ENCODE measurements at places on chromosomes 4 and X.
A peak's percentile ranks its signal among the peaks of the same experiment; 100 is the strongest.

DNA sequence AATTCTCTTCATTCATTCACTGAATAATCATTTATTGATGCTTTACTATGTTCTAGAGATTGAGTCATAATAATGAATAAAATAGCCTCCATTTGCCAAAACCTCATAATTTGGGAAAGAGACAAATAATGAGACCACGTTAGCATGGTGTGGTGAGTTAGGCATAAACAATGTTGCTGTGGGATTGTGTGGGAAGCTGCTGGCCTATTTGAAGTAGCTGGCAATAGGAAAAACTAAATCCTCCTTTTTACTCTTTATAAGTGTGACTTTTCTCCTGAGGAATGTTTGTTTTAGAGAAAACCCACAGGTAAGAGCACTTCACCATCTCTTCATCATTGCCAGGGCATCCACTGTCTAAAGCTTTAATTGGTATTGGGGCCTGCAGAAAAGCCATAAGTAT, 95.3 kb downstream of the AREG start:
- no peak for DNase-seq

DNA sequence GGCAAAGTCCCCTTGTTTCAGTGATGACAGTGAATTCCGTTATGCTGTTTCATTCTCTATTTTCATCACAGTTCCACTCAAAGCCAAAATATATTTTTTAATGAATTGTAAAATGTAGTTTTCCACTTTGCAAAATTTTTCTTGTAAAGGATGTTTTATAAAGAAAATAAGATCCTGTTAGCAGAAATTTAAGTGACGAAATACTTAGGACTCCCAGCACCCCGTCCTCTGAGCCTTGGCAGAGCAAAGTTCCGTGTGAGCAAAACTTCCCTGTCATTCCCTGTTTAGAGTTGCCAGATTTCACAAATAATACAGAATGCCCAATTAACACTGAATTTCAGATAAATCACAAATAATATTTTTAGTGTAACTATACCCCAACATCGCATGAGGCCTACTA, 81.0 kb upstream of the RBPJ start:
- no peak for DNase-seq

DNA sequence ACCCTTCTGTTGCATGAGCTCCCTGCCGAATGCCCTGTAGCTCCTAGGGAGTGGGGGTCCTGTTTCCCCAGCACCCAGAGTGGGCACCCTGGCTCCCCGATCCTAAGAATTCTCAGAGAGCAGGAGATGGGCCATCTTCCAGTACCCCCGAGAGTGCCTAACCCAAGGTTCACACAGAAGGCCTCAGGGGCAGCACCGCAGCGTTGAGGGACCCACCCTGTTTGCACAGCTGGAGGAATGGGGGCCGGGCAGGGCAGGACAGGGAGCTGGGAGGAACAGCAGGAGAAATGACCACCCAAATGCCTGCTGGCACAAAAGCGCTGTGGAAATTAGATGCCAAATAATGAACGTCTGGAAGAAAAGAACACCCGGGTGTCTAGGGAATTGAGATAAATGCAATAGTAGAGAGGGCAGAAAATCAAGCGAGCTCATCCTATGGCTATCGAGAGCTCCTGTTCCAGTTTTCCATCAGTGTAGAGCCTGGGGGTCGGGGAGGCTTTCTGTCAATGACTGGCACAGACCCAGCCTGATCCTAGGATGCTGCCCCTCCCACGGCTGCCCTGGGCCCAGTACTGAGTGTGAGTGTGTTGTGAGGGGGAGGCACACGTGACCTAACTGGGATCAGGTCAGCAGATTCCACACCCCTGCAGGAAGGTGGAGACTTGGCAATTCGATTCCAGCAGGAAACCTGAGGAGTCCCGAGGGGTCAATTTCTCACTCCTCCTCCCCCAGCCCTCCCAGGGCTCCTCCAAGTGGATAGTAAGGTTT, 25.7 kb downstream of the SEPTIN6 start:
- DNase-seq, result no peak

- peak; percentile 43 for DNase-seq
These were observed 63.7 kb downstream of the ZFYVE28 start for GRCh38 chr4:2354760-2355159.

DNA sequence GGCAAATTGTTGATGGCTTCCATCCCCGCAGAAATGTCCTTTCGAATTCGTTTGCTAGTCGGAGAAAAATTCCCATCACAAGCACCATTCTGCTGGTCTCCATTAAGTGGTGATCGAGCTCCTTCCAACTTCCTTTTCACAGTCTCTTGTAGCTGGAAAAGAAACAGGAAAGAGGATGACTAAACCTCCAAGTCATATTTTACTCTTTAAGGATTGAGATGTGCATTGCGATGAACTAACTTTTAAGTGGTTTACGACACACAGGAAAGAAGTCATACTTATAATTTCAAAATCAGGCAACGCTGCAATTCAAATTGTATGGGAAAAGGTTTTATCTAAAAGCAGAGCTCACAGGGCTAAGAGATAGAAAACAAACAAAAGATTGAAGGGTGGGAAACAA, 225.2 kb downstream of the MGST2 start:
- DNase-seq, result no peak

GRCh38 chrX:148976571-148977400, 476.4 kb downstream of the AFF2 start:
- DNase-seq, result no peak

DNA sequence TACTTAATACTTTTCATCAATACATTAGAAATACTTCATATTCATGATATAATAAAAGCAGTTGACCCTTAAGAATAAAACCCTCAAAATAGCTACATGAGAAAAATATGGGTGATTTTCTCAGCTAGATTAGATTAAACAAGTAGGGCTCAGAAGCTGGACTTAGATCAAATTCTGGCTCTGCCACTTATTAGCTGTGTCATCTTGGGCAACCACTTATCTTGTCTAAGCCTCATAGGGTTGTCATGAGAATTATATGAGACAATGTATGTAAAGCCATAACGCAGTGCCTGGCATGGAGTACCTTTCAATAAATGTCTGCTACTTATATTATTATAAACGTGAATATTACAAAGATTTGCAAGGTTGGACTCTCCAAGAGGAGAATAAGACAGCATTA, 84.3 kb upstream of the PGRMC2 start:
- DNase-seq, result no peak

DNA sequence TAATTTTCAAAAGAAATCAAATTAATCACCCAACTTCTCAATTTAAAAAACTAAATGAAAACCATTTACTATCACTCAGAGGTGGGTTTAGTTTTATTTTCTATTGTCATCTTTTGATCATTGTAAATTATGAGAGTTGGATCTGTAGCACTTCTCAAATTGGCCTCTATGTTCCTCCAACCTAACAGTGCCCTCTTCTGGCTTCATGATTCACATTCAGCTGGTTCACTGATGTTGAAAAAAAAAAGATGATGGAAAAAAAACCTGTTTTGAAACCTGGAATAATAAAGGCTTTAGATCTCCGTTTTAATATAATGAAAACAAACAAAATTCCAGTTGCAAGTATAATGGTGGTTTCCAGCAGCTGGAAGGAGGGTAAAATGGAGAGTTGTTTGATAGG, 2.4 kb upstream of the NBDY start:
- DNase-seq, result no peak

- no peak for DNase-seq
These were observed 128.5 kb downstream of the LARP7 start for GRCh38 chr4:112765317-112765974.

DNA sequence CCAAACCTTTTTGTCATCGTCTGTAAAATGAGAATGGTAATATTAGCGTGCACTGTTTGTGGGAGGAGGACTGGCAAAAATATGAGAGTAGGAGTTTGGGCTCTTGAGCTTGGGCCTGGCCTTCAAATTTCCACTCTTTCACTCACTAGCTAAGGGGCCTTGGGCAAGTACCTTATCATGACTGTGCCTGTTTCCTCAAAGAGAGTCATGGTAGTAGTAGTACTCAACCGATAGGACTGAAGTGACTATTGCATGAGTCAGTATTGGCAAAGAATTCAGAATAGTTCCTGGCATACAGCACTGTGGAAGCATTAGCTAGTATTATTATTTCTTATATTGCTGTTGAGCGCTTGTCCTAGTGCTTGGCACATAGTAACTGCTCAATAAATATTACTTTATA, 16.0 kb upstream of the RBM3 start:
- no peak for DNase-seq

DNA sequence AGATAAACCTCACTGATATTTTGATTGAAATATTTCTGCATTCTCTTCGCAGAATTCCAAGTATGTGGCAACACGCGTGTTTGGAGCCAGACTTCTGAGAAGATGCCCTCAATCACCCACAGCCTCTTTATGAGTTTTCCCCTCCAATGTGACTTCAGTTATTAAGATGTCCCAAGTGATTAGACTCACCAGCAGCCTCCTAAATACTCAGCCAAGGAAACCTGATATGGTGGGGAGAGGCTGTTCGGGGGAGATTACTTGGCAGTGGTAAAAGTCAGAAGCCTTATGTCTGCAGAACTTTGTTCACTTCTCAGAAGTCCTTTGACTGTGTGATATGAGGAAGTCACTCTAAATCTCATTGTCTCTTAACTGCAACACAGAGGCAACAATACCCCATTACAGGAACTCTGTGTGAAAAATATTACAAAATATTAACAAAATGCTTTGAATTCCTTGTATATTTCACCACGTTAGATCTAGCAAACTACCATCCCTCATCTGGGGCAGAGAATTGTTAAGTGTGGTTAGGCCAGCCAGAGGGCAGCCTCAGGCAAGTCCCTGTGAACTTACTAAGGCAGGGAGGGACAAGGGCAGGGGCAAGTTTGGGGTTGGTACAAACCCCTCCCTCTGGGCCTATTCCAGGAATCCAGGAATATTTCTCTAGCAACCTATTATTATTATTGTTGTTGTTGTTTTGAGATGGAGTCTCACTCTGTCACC, 151.4 kb upstream of the USP9X start:
- no peak for DNase-seq

- DNase-seq, result no peak
These were observed 68.4 kb downstream of the PDLIM5 start for GRCh38 chr4:94519925-94520789.

Data from lower lobe of right lung (tissue), 2 donors.